T follicular helper cell (primary cell): ENCODE measurements at places on chromosomes 3 and 15.

DNA sequence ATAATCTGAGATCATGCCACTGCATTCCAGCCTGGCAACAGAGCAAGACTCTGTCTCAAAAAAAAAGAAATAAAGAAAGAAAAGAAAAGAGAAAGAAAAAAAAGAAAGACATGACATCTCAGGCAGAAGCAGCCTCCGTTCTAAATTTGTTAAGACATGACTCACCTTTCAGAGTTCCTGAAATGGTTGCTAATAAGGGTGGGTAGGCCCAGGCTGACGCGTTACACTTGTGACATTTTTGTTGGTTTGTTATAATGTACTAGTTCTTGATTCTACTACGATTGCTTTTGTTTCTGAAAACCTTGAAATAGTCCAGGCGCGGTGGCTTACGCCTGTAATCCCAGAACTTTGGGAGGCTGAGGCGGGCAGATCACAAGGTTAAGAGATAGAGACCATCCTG lies 21.0 kb downstream of the SLC25A20 start:
- no peak for DNase-seq

DNA sequence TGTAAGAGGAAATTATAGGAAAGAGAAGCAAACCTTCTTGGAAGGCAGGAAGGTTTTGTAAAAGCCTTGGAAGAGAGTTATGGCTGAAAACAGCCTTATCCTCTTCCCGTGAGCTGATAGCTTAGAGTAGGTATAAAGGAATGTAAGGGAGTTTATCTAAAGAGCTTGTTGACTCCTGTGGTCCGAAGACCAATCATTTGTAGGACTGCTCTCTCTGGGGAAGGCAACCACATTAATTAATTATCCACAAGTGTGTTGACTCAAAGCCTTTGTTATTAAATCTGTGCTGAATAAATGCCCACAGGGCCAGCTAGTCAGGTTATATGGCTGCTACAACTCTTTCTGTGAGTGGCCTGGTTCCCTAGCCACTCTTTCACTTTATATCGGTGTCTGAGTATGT lies 452.1 kb upstream of the RASGRP1 start:
- DNase-seq, result no peak

GRCh38 chr3:178440043-178440442 lies 96.2 kb upstream of the KCNMB2 start:
- DNase-seq, result no peak

GRCh38 chr3:156334841-156335545 lies 214.6 kb downstream of the KCNAB1 start:
- no peak for DNase-seq

GRCh38 chr3:128447561-128448013 lies 19.1 kb downstream of the DNAJB8 start:
- DNase-seq, result no peak
